ENCODE measurements at places on chromosomes 6 and 20.

GRCh38 chr6:139161817-139162284 lies 27.0 kb downstream of the HECA start:
- no peak for DNase-seq

DNA sequence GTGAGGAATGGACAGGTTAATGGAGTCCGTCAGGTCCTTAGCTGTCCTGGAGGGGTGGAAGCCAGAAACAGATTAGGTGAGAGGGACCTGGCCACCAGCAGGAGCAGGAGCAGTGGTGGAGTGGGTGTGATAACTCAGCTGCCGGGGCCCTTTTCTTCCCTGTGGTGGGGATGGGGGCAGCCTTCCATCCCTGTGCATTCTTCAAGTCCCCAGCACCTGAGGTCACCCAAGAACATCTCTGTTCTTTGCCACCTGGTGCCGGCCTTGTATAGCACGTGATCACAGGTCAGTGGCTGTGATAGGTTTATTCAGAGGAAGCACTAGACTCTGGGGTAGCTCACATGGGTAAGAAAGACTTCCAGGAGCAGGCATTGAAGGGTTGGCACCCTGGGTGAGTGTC lies 16.6 kb downstream of the ERGIC3 start:
- no peak for DNase-seq

DNA sequence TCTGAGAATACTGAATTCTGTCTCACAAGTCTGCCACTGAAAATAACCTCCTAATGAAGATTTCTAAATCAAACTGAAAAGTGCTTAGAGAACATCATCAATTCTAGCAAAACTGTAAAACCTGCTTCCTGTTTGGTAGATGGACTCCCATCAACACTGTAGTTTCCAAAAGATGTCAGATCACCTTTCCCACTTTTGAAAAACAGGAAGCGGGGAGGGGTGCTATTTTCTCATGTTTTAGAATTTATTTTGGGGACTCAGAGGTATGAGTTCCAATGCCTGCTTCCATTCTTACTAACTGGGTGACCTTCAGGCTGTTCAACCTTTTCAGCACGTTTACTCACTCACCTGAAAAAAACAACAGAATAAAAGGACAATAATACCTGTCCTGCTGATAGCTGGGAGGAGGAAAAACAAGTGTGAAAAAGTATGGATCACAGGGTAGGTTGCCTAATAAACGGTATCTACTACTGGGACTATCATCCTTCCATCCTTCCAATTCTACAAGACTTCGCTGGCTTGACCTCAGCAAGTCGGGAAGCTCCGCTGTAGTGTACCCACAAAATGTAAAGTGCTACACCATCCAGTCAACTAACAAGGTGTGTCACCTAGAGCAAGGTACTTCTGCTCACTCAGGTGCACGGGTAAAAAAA lies 1.1 kb downstream of the ATP5F1E start:
- DNase-seq = no peak

DNA sequence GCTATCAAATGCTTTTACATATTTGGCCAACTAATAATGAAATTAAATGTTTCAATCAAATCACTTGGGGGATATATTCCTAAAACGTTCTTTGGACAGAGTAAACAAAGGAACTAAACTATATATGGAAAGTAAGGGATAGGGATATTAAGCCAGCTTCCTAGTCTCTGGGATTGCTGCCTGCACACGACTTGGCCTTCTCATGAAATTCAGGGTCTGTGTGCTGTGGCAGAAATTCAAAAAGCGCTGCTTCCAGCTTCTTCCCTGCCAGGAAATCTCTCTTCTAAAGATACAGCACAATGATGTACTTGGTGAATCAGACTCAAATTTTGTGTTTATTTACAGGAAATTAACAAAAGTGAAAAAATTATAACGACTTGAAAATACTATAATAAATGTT lies 206.3 kb upstream of the RAB32 start:
- DNase-seq = peak; percentile 83

GRCh38 chr6:28643017-28643740 lies 117.5 kb downstream of the GPX5 start:
- no peak for DNase-seq

DNA sequence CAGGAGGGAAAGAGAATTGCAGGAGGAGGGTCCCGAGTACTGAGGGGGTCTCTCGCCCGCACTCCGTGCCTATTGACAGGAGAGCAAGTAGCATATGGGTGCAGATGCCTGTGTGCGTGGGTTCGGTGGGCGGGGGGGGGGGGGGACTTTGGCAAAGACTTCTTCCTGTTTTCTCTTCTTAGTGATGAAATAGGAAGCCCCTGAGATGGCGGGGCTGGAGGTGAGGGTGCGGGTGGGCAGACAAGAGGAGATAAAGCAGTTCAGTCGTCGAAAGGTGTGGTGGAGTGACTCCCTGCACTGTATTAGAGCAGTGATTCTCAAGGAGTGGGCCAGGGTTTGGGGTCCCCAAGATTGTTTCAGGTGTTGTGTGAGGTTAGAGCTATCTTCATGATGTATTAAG lies 3.7 kb downstream of the NAA20 start:
- no peak for DNase-seq

GRCh38 chr6:155084431-155085123 lies 89.5 kb downstream of the TIAM2 start:
- DNase-seq = no peak

DNA sequence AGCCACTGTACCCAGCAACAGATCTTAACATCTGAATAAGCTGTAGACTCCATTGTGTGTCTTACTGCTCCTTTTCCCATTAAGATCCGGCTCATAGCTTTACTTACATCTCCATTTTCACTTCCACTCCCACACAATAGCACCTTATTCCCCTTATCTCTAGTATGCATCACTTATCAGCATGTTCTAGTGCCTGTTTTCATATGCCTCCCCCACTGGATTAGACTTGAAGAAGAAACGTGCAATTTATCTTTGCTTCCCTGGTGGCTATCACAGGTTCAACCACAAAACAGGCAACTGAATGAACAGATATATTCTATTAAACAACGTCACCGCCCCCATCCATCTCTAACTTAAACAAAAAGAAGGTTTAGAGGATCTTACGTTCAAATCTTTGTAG lies 12.1 kb downstream of the SSR1 start:
- no peak for DNase-seq

DNA sequence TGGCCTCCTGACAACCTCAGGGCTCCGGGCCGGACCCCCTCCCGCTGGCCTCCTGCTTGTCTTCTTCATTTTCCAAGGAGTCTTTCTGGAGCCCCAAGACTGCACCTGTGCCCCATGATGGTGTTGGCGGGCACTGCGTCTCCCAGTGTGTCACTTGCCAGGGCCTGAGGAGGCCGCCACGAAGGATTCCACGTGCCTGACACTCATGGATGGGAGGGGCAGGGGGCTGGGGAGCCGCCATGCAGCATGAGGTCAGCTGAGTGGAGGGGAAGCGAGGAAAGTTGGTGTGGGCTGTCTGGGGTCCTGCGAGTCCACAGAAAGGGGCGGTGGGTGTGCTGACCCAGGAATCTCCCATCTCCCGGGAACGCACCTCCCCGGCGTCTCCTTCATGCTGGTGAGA lies 165.7 kb downstream of the SMOC2 start:
- no peak for DNase-seq

DNA sequence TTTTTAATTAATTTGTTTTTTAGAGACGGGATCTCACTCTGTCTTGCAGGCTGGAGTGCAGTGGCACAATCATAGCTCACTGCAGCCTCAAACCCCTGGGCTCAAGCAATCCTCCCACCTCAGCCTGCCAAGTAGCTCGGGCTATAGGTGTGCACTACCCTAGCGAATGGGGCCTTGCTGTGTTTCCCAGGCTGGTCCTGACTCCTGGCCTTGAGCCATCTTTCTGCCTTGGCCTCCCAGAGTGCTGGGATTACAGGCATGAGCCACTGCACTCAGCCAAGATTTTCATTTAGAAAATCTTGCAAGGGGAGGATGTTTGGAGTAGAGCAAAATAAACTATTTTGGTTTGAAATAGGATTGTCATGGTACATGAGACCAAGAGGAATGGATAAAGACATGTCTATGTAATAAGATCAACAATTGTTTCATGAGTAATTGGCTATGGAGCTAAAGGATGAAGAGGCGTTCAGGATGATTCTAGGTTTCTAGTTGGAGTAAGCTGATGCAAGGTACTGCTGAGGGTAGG lies 237.8 kb downstream of the UST start:
- DNase-seq = no peak

DNA sequence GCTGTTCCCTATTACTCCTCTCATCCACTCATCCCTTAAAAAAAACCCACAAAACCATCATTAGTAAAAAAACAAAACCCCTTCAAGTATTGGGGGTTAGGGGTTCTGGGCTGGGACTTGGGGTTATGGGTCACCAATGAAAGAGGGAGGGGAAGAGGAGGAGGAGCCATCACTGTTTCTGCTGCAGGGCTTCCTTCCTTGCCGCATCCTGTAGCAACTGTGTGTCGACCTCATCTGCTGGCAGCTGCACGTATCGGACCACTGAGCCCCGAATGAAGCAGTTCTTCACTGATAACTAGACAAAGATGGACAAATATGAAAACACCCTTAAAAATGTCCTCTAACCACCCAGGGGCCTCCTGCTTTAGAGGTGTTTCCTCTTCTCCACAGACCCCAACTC lies 2.0 kb upstream of the VARS1 start:
- no peak for DNase-seq

DNA sequence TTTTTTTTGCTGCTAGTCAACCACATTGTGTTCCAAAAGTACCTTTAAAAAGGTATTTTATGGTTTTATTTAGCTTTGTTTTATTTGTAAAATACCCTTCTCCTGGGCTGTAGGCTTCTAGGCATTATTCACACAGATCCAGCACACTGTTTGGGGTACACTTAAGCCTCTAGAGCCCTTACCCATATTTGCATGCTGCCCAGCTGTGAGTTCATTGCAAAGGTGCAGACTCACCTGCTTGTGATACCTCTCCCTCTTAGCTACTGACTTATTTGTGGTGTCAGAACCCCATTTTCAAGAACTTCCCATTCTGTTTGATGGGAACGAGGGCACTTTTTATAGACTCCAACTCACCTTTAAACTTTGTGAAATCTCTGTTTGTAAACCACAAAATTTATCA lies 69.8 kb downstream of the RIN2 start:
- no peak for DNase-seq

GRCh38 chr6:54813892-54814291 lies 32.7 kb upstream of the FAM83B start:
- no peak for DNase-seq

DNA sequence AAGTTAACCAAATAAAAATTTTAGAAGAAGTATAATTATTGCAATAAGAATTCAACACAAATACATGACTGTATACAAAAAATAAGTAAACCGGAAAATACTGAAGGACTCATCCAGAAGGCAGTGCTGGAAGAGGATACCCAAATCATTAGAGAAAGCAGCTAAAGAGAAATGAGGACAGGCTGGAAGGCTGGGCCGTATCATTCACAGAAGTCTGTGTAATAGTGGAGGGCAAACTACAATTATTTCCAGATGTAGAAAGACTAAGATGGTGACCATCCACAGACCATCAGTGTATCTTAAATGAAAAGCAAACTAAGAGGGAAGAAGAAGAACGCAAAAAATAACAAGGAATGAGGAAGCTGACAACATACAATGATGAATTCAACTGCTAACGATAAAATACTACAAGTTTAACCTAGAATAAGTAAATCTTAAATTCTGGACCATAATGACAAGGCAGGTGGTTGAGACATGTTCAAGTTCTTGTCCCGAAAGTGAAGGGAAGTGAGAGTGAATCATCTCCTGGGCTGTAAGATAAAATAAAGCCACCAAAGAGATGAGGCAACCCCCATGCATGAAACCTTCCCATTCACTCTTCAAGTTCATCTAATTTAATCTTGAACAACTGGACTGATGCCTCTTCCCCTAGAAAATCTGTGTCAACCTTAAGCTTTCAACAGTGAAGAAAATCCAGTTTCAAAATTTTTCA lies 71.5 kb downstream of the SLC23A2 start:
- DNase-seq = no peak

GRCh38 chr20:36929290-36929689 lies 22.2 kb downstream of the SAMHD1 start:
- no peak for DNase-seq

- DNase-seq = no peak
These were observed 338 bp downstream of the UTRN start for GRCh38 chr6:144285548-144285797.

DNA sequence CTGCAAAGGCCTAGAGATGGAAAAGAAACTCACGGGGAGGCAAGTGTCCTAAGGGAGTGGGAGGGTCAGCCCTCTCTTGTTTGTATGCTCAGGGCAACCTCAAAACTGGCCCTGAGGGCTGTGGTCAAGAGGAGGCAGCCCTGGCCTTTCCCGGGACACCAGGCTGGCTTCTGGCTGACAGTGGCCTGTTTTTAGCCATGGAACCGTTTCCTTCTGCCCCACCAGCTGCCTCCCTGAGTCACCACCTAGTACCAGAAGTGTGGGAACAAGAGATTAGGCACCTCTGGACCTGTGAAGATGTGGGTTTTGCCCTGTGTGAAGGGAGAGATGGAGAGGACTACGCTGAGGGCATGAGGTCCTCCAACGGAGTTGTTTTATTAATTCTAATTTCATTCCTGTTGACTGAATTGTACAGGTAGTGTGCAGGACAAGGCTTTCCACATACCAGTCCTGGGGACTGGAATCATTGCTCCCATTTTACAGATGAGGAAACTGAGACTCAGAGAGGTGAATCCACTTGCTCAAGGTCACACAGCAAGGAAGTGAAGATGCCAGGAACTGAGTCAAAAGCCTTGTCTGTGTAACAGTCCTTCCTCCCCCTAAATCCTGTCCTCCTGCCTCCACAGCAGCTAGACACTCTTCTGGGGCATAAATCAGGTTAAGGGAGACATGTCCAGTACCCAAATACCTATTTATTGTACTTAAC lies 5.5 kb downstream of the FOXS1 start:
- DNase-seq = no peak

DNA sequence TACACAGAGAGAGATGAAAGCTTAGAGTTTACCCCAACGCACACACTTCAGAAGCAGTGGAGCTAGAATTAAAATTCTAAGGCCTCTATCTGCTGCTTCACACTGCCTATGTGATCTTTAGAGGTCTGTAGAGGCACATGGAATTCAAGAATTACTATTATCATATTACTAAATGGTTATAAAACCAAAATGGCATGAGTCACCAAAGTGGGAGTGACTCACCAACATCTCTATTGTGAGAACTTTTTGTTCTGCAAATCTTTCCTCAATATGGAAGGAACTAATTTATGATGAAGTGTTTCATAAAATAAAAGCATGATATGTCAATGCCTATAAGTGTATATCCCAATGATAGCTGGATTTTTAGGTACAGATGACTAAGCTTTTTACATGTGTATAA lies 28.5 kb upstream of the TMEM244 start:
- no peak for DNase-seq

DNA sequence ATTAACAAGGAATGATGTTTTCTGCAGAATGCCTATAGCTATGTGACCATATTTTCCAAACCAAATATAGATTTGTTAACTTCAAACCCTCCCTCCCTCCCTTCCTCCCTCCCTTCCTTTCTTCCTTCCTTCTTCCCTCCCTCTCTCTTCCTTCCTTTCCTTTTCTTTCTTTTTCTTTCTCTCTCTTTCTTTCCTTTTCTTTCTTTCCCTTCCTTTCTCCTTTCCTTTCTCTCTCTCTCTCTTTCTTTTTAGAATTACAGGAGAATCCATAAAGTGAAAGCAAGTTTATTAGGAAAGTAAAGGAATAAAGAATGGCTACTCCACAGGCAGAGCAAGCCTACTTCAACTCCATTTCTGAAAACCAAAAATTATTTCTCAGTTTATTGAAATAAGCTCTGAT lies 153.0 kb downstream of the AHI1 start:
- DNase-seq = no peak
